Kidney epithelial cell (primary cell): ENCODE measurements at places on chromosomes 11 and 22. TPM values are rescaled to one million over a fixed set of nuclear protein-coding genes. Genes with fewer than 3 reads are reported as not detected.

GRCh38 chr11:39365809-39366436 is 2093.5 kb downstream of the LRRC4C start:
- peak; percentile 18 for DNase-seq

Gene GP1BB
- total RNA-seq: 0.50 and 1.8 TPM in 2 replicates

GRCh38 chr22:22420580-22420979 is 88.0 kb downstream of the ZNF280B start:
- DNase-seq: no peak

Gene PGM2L1
- total RNA-seq: 17.4 and 17.5 TPM in 2 replicates

DNA sequence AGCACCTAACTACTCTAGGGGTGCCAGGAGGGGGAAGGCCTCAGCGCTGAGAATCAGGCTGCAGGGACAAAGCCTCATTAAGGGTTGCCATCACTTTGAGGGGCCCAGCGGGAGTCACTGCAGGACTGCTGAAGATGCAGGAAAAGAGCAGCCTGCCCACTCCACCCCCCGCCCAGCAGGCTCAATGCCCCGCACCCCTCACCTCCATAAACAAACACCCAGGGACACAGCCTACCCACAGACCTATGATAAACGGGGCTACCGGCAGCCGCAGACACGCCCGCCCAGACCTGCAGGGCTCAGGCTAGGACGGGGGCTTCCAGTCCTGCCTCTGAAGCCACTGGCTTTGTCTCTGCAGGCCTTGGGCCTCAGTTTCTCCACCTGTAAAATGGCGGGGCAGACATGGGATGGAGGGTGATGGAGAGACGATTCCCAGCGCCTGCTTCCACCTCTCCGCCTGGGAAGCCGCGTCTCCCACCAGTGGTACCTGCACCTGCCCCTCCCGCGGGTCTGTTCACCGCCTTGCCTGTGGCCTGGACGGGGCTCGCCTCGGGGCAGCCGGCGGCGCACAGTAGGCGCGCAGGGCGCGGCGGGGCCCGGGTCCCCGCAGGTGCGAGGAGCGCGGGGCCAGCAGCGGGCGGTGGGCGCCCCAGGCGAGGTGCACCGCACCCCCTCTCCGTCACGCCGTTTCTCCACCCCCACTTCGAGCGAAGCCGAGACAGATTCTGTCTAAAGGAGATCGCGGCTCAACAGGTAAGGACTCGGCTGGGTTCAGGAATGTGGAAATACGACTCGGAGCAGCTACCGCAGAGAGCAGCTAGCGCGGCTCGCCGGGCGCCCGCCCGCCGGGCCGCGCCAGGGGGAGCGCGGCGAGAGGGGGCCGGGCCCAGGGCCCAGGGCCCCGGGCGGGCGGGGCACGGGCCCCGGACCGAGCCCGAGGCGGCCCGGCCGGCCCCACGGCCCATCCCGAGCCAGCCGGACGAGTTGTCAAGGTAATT is 1.5 kb downstream of the WNT7B start:
- no peak for DNase-seq

Gene DMC1
- 0.75 and 1.5 TPM in 2 replicates for total RNA-seq

DNA sequence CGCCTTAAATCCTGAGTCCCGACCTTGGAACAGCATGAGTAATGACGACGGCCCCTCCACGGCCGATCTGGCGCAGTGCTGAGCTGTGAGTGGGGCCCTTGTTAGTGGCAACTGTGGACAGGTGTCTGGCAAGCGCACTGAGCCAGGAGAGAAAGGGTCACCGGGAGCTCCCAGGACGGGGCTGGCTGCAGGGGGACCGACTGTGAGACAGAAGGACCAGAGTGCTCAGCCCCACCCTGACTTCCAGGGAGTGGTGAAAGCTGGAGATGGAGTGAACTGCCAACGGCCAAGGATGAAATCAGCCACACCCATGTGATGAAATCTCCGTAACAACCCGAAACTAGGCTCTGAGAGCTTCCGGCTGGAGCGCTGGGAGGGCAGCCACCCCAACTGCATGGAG is 228.6 kb downstream of the BRD1 start:
- no peak for DNase-seq

Gene MYBPC3
- total RNA-seq: not detected in 2 replicates

DNA sequence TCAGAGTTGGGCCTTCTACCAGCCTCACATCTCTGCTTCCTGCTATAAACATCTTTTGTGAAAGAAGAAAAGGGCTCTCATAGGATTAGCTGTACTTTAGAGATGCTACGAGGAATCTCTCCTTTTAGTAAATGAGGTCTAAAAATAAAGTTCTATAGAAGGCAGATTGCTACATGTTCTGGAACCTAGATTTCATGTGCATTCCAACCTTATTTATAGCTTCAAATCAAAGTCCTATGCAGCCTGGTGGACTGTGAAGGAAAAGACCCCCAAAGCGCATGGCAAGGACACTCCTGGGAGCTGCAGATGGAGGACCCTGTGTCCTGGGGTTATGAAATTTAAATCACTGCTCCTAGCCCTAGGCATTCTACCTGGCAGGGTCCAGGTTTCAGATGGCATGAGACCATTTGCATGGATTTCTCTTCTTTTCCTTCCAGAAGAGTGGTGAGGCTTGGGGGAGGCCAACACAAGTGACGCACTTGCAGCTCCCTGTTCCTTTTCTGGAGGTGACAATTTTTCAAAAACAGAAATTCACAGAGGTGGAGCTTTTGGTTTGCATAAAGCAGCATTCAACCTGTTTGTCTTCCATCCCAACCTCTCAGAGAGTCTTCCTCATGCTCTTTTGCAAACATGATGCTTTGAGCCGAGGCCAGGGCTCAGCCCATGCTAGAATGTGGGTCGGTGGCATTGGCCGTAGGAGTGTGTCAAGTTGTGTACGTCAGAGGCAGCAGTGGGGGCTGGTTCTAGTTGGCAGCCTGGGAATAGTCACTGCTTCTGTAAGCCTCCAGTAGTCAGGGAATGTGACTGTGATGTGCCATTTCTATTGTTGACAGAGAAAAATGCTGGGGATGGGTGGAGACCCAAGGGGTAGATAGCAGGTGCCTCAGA is 6.3 kb downstream of the CRY2 start:
- DNase-seq: no peak

Gene COA4
- 80.8 and 103 TPM in 2 replicates for total RNA-seq

Gene CD3D
- not detected in 2 replicates for total RNA-seq
